Activated CD4-positive, alpha-beta T cell treated with anti-CD3 and anti-CD28 coated beads for 1 hour (primary cell): ENCODE measurements at places on chromosomes 7 and 10.

DNA sequence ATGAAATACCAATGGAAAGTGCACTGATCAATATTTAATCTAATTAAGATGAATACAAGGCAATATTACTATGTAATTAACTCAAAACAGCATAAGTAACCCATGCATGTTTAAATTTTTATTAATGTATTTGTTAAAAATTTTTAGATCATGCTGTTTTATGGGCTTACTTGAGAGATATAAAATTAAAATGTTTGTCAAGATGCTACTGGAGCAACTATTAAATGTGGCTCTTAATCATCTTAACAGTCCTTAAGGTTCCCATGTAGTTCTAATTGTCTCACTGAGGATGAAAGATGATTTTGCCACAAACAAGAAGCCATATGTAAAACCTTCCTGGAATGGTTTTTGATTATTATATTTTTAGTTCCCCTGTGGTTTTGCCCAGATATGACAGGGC, 897.1 kb downstream of the KCNMA1 start:
- no peak for DNase-seq

DNA sequence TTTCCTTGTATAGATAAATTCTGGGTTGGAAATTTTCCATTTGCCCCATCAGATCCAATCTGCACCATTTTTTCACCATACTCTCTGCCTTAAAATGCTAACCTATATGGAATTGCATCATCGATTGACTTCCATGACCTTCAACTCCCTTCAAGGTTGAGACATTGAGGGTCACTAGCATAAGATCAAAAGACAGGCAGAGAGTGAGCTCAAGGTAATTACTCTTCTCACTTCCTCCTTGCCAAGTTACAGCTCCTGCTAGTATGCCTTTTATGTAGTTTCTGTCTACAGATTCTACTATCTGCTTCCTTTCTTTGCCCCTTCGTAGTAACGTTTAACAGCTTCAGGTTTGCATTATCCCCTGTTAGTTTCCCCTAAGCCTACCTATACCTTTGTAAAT, 1127.7 kb upstream of the LRRTM3 start:
- DNase-seq: no peak

DNA sequence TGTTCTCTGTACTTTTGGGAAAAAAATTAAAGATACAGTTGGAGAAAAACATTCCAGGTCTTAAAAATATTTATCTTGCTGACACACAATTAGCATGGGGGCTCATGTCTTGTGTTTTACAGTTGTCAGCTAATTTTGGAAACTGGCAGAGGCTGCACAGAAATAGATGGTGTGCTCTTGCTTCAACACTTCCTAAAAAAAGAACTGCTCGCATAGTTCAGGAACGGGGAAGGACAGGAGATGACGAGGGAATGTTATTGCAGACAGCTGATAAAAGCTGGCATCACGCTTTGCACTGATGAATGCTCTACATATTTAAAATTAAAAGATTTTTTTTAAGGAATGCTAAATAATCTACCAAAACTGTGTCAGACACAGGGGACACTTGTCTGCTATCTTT, 103.5 kb upstream of the CELF2 start:
- DNase-seq: no peak

- no peak for DNase-seq
These were observed 536.5 kb upstream of the MGMT start for GRCh38 chr10:128930515-128930914.

GRCh38 chr10:121435099-121435875, 163.0 kb downstream of the FGFR2 start:
- no peak for DNase-seq

DNA sequence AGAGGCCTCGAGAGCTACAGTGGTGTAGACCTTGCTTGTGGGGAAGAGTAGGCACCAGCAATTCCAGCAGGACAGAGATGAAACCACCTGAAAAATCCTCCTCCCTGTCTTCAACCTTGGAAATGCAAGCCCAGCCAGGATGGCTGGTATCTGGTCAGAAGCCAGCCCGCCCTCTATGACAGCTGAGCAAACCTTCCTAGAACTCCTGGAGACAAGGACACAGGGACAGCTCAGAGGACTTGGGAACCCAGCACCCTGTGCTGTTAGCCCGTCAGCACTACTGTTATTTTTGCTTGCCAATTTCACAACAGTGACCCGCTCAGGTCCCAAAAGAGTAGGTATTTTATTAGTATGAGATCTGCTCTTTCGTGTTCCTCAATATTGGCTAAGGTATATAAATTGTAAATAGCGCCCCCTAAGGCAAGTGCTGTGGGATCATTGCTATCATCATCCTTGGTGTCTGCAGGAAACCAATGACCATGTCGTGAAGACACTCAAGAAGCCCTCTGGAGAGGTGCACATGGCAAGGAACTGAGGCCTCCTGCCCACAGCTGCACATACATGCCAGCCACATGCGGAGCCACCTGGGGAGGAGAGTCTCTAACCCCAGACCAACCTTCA, 156.5 kb upstream of the CHST15 start:
- DNase-seq: no peak

GRCh38 chr7:70830060-70830395, 301.9 kb upstream of the GALNT17 start:
- DNase-seq: no peak

- no peak for DNase-seq
These were observed 54.7 kb downstream of the STEAP1B start for GRCh38 chr7:22445140-22445743.
